HS-27A (cell line): ENCODE measurements at places on chromosomes 5 and 9.
A peak's percentile ranks its signal among the peaks of the same experiment; 100 is the strongest.

DNA sequence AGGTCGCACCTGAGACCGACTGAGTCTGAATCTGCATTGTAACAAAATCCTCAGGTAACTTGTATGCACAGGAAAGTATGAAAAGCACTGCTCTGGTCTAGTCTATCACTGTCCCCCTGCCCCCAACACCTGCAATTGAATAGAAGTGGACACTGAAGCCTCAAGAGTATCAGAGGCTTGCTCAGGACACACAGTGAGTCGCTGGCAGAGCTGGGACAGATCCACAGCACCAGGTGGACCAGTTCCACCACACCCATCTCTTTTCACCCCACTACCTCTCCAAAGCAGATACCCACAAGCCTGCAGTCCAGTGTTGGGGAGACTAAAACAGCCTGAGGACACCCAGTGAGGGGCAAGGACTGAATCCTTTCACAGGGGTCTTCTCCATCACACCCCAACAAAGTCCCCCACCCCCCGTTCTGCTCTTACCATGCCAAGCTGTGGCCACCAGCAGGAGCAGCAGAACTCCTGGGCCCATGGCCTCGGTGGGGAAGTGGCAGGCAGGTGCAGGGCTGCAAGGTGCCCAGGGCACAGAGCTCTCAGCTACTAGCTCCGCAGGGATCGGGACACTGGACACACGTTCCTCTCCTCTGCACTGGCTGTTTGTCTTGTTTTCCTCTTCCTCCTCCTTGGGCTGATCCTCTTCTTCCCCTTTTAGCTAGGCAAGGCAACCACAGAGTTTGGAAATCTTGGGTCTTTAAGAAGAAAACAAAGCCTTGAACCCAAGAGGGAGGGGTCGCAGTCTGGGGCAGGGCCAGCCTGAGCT, at the start of gene CSF1R:
Gene CSF1R (minus strand): TSS at position 605 of the 766 bp plus-strand sequence. CDS start 127 bp downstream, at position 478.
- DNase-seq: no peak

DNA sequence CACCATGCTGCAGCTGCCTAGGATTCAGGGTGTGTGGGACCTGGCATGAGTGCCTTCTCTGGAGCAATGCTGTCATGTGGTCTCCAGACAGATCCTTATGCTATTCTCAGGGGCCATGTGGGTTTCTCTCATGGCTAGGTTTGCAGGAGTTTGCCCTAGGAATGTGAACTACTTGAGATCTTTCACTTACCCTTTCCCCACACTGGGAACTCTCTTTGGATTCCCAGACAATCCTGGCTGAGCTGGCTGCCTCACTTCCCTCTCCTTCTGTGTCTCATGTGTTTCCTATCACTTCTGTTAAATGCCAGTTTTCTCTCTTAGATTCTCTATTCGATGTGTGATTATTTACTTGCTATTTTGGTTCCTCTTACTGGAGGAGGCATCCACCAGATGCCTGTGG, 270.2 kb upstream of the RASA1 start:
- no peak for DNase-seq

- DNase-seq: no peak
Measured at GRCh38 chr5:143850050-143850683, 38.2 kb downstream of the HMHB1 start.

- DNase-seq: peak; percentile 23
Measured at GRCh38 chr9:33852216-33852826, 35.4 kb downstream of the UBE2R2 start.

DNA sequence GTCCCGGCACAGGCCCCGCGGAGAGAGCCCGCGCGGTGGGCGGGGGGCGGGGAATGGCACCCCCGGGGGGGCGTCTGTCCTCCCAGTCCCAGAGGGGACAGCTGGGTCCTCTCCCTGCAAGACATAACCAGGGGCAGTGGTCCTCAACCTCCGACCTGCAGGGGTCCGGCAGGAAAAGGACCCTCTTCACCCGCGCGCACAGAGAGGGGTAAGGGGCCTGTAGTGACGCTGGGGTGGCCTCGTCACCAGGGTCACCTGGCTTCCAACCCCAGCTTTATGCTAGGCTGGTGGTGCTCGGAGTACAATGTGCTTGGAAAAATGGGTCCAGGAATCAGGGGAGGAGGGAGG, 34.2 kb downstream of the LHX2 start:
- DNase-seq: no peak

GRCh38 chr9:119907056-119907455, 537.8 kb upstream of the BRINP1 start:
- DNase-seq: no peak

- DNase-seq: no peak
Measured at GRCh38 chr9:134765785-134766184, 114.8 kb upstream of the FCN2 start.

DNA sequence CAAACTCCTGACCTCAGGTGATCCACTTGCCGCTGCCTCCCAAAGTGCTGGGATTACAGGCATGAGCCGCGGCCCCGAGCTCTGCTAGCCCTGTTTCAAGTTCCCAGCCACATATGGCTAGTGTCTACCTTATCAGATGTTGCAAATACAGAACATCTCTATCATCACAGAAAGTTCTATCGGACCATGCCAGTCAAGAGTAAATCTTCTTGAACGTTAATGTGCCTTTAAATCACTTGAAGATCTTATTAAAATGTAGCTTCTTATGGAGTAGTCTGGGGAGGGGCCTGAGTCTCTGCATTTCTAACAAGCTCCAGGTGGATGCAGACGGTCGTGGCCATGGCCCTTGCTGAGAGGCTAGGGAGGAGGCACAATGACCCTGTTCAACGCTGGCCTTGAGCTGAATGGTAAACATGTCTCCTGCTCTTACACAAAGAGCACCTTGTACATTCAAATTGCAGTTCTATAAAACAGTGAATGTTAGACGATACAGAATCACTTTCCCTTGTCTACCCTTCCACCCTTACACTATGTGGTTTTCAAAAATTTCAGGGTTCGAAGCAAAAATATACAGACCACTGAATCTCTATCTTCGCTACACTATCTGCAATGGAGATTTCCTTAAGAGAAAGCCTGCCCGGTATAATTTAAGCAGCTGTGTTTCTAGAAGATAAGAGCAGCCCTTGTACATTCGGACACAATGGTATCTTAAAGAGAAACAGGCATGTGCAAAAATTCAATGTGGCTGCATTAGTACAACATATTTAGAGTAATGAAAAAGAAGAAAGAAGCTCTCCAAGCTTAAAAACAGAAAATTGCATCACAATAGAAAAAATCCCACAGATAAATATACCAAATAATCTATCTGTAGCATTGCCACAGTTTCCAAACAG, 114.1 kb downstream of the FRMD3 start:
- DNase-seq: no peak

DNA sequence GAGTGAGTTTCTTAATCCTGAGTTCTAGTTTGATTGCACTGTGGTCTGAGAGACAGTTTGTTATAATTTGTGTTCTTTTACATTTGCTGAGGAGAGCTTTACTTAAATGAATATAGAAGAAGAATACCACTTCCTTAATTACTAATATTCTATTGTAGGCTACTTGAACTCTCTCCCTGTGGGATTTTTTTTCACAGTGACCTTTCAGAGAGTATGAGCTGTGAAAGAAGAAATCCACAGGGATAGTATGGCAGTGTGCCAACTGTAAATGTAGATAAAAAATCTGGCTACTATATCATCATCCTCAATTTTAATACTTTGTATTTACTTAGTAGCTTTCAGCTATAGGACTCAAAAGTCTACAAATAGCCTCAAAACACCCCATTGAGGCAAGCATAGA, 67.3 kb downstream of the COMMD10 start:
- no peak for DNase-seq
